ENCODE measurements at places on chromosomes 11 and 22.
A peak's percentile ranks its signal among the peaks of the same experiment; 100 is the strongest.

- no peak for DNase-seq
These were observed 50.1 kb upstream of the MUC15 start for GRCh38 chr11:26622181-26622580.

- no peak for DNase-seq
These were observed 965 bp downstream of the OR9Q1 start for GRCh38 chr11:58024601-58025091.

- DNase-seq = peak; percentile 40
These were observed 47.1 kb upstream of the SYT13 start for GRCh38 chr11:45333001-45333971.

- no peak for DNase-seq
These were observed 22.9 kb upstream of the TESMIN start for GRCh38 chr11:68774194-68774585.

DNA sequence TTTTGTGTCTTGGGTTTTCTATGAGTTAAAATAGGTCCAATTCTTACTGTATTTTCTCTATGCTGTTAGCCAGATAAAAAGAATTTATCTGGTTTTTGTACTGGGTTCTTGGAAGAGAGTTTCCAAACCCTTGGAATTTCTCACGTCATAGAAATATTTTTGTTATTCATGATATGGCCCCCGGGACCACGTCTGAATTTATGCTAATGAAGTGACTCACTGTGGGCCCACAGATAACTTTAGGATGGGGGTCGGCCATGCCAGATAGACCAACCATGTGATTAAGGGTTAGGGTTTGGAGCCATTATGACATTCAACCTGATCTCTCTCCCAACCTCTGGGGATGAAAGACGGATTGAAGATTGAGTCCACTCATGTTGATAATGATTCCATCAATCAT, 35.6 kb upstream of the DDI1 start:
- no peak for DNase-seq

GRCh38 chr11:122701143-122701542, 45.6 kb downstream of the UBASH3B start:
- DNase-seq = no peak
